ENCODE measurements at places on chromosomes 5 and 9. TPM values are rescaled to one million over a fixed set of nuclear protein-coding genes. Genes with fewer than 3 reads are reported as not detected.

DNA sequence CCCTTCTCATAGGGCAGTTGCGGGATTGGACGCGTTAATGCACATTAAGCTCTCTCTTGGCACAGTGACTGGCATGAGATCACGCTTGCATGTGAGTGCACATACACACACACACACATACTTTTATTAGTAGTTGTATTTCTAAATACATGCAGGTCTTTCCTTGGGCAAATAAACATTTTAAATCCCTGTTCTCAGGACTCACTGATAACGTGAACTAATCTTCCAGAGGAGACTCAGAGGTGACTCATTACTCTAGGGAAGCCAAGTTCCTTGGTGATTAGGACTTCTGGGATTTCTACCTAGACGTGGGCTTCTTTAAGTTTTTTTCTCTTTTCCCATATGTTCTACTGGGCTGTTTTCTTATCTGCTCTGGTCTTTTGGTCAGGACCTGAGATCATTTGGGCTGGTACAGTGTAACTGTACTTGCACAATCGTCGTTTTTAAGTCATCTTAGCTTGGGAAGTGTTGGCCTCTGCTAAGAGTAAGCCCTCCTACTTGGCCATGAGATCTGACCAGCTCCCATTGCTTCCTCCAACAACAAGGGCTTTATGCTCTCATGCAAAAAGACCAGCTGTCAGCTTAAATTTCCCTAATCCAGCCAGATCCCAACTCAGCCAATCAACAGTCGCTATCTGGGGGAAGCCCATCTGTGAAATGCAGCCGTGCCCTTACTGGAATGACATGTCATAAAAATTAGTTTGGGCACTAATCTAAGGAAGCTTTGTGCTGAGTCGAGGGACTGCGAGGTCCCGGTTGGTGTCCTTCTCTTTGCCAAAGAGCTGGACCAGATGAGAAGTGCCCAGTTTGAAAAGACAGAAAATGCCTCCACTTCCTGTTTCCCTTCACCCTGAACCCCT lies 176.4 kb upstream of the ANKRD55 start:
- DNase-seq: peak; percentile 89

- DNase-seq: peak; percentile 20
Measured at GRCh38 chr5:31408814-31409213, 123.1 kb downstream of the DROSHA start.

DNA sequence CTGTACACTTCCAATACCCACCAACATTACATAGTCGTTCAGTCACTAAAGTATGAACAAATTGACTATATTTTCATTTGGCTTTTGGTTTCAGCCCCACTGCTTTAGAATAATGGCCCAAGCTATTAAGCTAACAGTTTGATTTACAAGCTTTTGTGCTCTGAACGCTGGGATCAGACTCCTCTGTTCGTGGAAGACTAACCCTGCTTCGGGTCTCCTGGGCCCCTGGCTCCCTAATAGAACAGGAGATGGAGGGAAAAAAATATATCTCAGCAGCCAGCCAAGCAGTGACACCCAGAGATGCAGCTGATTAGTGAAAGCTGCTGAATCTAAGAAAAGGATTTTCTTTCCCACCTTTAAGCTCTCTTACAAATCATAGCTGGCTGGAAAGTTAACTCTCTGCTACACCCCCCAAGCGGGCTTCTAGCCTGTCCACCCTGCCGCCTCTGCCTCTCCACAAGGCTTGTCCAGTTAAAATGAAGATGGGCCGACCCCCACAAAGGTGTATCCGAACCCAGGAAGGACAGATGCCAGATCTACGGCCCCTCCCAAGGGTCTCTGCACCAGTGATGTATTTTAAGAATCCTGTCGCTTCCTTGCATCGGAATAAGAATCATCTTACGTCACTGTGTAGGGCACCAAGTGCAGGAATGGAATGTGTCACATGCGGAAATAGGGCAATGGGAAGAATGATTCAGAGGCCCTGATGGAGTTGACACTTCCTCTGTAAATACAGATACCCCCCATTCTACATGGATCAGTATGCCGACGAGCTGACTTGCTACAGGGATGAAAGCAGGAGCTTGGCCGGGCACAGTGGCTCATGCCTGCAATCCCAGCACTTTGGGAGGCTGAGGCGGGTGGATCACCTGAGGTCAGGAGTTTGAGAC lies 33.4 kb upstream of the BARHL1 start:
- DNase-seq: no peak

- no peak for DNase-seq
Measured at GRCh38 chr9:93859431-93860215, 95.5 kb downstream of the BARX1 start.

The GABRP gene
- polyA plus RNA-seq: not detected

- peak; percentile 4 for DNase-seq
Measured at GRCh38 chr5:61805101-61805500, 473.0 kb downstream of the ZSWIM6 start.

DNA sequence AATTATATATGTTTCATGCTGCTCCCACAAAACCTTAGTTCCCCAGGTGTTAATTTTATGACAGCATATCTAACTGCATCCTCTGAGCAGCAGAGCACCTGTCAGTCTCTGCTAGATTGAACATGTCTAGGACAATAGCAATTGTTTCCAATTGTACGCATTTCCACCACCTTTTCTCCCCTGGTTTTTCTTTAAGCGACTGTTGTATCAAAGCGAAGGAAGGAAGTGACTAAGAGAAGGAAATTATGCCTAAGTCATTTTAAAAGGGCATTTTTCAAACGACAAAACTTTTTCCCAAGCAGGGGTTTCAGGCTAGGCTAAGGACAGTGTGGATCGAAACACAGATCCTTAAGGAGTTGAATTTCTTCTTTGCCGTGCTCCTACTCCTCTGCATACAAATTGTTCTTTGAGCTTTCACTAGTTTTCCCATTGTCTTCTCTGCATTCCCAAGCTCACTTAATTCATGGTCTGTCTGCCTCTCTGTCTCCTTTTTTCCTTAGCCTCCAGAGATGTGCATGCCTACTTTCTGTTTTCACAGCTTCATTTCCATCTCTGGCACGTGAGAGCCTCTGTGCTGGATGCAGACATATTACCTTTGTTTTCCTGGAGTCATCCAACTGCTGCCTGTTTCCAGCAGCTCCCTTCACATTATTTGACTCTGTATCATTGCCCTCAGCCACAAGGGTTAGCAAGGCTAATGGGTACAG lies 39.4 kb upstream of the STARD4 start:
- no peak for DNase-seq

The PCDHA11 gene
- polyA plus RNA-seq: not detected

GRCh38 chr5:61289669-61290306 lies 42.3 kb upstream of the ZSWIM6 start:
- DNase-seq: no peak

DNA sequence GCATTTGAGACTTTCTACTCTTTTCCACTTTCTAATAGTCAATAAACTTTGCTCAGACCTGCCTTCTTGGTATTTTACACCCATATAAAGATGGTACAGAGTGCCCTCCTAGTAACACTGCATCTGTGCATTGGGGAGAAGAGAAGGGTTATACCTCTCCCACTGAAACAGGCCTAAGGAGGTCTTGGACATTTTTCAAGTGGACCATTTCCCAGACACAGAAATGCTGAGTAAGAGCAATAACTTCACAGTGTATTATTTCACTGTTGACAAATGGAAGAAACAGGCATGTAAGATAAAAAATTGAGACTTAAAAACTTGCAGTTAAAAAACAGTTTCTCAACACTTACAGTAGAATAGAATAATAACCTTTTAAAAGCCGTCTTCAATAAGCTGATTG lies 1224.0 kb upstream of the CDH18 start:
- DNase-seq: no peak

The PHF24 gene
- polyA plus RNA-seq: not detected

The CBY3 gene
- polyA plus RNA-seq: not detected

- no peak for DNase-seq
Measured at GRCh38 chr9:29798599-29798998, 2225.3 kb upstream of the C9orf72 start.

DNA sequence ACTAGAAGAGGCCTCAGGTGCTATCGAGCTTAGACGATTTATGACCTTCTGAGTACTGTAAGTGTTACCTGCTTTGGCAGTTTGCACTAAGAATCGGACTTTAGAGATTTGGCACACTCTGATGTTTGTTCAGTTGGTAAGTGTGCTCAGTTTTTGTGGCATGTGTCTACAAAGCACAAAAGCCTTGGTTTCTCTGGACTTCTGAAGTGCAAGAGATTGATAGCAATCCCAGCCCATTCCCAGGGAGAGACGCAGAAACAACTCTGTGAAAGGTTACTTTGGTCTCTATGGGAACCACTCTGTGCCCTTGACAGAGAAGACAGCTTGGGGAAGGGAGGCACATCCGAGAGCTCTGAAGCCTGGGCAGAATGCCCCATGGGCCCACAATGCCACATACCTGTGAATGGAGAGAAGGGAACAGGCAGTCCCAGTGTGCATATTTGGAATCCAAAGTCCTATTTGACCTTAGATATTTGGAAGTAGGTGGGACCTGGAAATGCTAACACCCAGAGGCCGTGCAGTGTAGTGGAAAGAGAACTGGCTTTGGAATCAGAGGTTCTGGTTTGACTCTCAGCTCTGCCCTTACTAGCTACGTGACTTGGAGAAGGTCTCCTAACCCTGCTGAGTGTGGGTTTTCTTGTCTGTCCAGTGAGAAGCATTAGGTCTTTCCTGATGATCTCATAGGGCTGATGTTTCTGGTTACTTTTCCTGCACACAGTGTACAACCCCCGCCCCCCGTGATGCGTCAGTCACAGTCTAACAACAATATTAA lies 194.3 kb upstream of the VLDLR start:
- no peak for DNase-seq

DNA sequence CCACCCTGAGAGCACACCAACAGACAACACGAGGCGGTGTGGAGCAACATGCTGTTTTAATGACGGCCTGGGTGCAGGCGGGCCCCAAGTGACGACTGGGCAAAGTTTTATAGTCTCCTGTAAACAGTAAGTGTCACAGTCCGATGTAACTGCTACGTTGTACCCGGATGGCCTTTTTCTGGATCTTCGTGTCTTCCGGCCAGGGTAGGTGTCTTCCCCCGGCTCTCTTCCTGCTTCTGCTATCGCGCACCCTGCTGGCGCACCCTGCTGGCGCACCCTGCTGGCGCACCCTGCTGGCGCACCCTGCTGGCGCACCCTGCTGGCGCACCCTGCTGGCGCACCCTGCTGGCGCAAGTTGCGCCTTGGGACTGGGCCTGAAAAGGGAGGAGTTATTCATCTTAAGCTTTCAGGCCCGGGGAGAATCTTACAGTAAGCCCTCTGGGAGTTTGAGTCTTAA lies 143.0 kb upstream of the TARS1 start:
- DNase-seq: no peak

GRCh38 chr5:59430066-59430685 lies 463.4 kb downstream of the PDE4D start:
- no peak for DNase-seq

- DNase-seq: no peak
Measured at GRCh38 chr5:24585751-24586150, 59.0 kb downstream of the CDH10 start.

DNA sequence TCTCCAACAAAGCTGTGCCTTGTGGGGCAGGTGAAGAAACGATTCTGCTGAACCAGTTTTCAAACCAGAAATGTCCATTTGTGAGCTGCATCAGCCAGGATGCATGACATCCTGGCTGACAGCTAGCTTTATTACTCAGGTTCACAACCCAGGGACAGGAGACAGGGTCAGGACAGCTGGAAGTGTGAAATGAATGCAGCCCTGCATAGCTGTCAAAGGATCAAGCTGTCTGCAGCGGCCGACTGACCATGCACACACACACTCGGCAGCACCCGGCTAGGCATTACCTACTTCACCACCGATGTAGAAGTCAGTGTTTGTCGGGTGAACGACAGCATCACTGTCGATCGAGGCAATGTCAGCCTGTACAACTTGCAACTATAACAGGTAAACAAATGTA lies 48.5 kb downstream of the MACROH2A1 start:
- DNase-seq: no peak

DNA sequence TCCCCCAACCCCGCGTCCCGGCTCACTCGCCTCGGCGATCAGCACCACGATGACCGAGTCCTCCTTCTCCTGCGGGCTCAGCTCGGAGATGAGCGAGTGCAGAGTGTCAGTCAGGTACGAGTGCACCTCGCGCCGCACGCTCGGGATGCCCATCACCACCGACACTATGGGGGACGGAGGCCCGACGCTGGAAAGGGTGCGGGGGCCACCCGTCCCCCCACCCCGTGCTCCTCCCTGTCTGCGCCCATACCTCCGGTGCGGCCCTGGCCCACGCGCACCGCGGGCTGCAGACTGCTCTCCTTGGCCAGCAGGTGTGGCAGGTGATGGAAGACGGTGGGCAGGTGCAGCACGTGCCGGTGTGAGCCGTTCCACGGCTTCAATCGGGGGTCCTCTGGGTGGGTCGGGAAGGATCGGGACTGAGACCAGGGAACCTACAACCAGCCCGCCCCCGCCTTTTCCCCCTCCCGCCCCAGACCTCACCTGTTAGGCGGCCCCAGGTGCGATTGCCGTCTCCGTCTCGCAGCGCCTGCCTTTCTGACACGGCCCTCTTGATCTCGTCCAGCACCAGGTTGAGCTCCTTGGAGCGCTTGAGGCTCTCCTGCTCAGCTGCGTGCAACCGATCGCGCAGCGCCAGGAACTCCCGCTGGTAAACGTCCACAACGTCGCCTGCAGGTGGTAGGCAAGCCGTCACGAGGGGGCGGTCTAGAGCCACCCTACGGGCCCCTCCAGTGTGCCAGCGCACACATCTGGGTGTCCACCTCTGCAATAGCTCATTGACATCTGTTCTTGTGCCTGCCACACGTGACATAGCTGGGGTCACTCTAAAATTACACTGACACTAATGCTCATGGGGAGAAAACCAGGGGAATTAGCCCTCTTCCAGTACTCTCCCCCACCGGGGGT lies 5.1 kb downstream of the MGAT4B start:
- no peak for DNase-seq

DNA sequence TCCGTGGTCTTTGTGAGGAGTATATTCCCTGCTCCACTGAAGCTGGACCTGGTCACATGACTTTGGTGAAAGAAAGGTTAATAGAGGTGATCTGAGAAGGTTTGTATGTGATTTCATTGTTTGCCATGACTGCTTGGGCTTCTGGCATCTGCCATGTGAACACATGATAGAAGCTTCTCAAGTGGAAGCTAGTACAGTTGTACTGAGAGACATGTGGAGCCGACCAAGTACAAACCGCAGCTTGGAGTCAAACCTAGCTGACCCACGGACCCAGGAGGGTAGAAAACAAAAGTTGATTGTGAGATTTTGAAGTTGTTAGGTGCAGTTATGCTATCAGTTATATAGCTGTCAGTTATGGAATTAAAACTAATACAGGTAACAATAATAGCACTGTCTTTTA lies 140.4 kb downstream of the CARTPT start:
- no peak for DNase-seq

DNA sequence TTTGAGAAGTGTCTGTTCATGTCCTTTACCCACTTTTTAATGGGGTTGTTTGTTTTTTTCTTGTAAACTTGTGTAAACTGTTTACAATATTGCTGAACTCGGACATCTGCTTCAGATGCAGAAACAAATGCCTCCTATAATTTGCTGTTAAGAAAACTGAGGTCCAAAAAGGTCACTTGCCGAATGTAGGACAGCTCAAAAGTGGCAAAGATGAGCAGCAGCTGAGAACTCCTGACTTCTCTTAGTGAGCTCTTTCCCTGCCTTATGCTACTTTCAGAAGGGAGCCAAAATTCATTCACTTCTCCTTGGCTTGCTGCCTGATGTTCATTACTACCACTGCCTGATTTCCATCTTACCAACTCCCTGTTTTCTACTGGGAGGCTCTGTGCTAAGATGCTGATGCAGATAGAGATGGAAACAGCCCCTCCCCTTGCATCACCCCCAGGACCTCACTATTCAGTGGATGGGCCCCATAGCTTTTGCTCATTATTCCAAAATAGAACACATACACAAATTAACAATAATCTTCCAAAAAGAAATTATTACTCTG lies 60.1 kb downstream of the SEMA6A start:
- DNase-seq: no peak

Measured in AG04450 (cell line).